SK-MEL-5 (cell line): ENCODE measurements at places on chromosomes 13 and 19. TPM values are rescaled to one million over a fixed set of nuclear protein-coding genes. Genes with fewer than 3 reads are reported as not detected.

PSG7 gene
- not detected in 2 replicates for total RNA-seq

RASAL3 gene
- not detected in 2 replicates for total RNA-seq

CEP89 gene
- 4.8 and 7.3 TPM in 2 replicates for total RNA-seq

CASP14 gene
- not detected in 2 replicates for total RNA-seq

PLPP2 gene
- total RNA-seq: 9.4 TPM in 2 replicates

CBY2 gene
- not detected in 2 replicates for total RNA-seq

CCDC169 gene
- 1.7 and 1.9 TPM in 2 replicates for total RNA-seq

ZNF728 gene
- 0.42 and 0.53 TPM in 2 replicates for total RNA-seq

SLC10A2 gene
- not detected in 2 replicates for total RNA-seq

ZNF208 gene
- total RNA-seq: 0.26 and 0.90 TPM in 2 replicates

FAM216B gene
- 0.03 TPM in 1 of 2 replicates, not detected in the other for total RNA-seq

ICAM1 gene
- total RNA-seq: 45.0 and 46.2 TPM in 2 replicates
